Pancreas (tissue), 10 donors: ENCODE measurements at places on chromosomes 13 and 19. TPM values are rescaled to one million over a fixed set of nuclear protein-coding genes. Genes with fewer than 3 reads are reported as not detected.

The VAV1 gene
- total RNA-seq, result 0.92 TPM

The TLE5 gene
- 189 TPM for total RNA-seq

The SPRED3 gene
- 1.0 TPM for total RNA-seq

The EFNB2 gene
- 2.4 TPM for total RNA-seq

The SYNGR4 gene
- total RNA-seq, result 0.19 TPM

The BRME1 gene
- 4.5 TPM for total RNA-seq

The ZNF229 gene
- 2.8 TPM for total RNA-seq

The SULT2A1 gene
- total RNA-seq, result 0.41 TPM

The GTF2F2 gene
- 8.3 TPM for total RNA-seq

The B3GNT8 gene
- total RNA-seq, result 3.2 TPM

The DIAPH3 gene
- total RNA-seq, result 0.97 TPM

The PDX1 gene
- 8.0 TPM for total RNA-seq

The GPR18 gene
- not detected for total RNA-seq

The ZNF699 gene
- 2.0 TPM for total RNA-seq

The HIF3A gene
- 5.1 TPM for total RNA-seq

The POSTN gene
- 41.6 TPM for total RNA-seq

The KIR2DL1 gene
- not detected for total RNA-seq

The FGF21 gene
- total RNA-seq, result not detected

The TBXA2R gene
- 1.2 TPM for total RNA-seq

The TNFRSF19 gene
- total RNA-seq, result 1.5 TPM

The ABCC4 gene
- 4.8 TPM for total RNA-seq

The KISS1R gene
- 0.20 TPM for total RNA-seq

The IGFLR1 gene
- 7.2 TPM for total RNA-seq

The VSTM2B gene
- not detected for total RNA-seq

The PET100 gene
- 56.6 TPM for total RNA-seq

The RNF17 gene
- not detected for total RNA-seq

The COPE gene
- 92.9 TPM for total RNA-seq

The PSG6 gene
- total RNA-seq, result not detected

The PLIN5 gene
- 59.0 TPM for total RNA-seq

The OR10H4 gene
- total RNA-seq, result not detected

The MEIS3 gene
- total RNA-seq, result 3.1 TPM

The SMIM44 gene
- total RNA-seq, result not detected

The RNF225 gene
- not detected for total RNA-seq

The OR4F17 gene
- not detected for total RNA-seq

The LSR gene
- 74.2 TPM for total RNA-seq

The NRTN gene
- 5.0 TPM for total RNA-seq

The FCGBP gene
- total RNA-seq, result 118 TPM

The ZNF575 gene
- 1.2 TPM for total RNA-seq
